ENCODE measurements at places on chromosomes 1 and 21.

GRCh38 chr1:27301052-27301422 lies 20.9 kb upstream of the TMEM222 start:
- DNase-seq, result peak; percentile 39

DNA sequence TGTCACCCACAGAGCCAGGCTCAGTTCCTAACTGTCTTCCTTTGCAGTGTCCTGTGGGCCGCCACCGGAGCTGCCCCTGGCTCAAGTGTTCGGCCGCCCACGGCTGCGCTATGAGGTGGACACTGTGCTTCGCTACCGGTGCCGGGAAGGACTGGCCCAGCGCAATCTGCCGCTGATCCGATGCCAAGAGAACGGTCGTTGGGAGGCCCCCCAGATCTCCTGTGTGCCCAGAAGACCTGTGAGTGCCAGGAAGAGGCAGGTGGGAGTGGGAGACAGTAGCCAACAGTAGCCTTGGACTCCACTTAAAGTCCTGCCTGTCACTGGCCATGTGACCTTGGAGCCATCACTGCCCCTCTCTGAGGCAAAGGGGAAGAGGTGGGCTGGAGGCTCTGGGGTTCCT lies 16.6 kb downstream of the BCAN start:
- DNase-seq, result no peak

DNA sequence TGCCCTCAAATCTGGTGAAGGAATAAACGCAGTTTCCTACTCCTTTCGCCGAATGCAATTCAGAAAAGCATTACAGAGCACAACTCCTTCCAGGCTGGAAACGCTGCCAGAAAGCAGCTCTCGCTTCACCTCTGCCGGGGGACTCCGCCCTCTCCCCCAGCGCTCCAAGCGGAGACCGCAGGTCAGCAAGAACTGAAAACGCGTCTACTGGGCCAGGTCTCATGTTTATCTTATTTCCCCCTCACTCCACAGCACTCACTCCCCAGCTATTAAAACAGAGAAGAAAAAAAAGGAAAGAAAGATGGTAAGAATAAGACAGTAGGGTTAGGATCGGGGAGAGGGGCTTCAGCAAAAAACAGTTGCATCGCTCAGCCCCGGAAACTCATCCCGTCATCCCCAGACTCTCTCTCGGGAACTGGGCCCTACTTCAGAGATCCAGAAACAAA lies 833 bp upstream of the RCOR3 start:
- DNase-seq, result peak; percentile 17

DNA sequence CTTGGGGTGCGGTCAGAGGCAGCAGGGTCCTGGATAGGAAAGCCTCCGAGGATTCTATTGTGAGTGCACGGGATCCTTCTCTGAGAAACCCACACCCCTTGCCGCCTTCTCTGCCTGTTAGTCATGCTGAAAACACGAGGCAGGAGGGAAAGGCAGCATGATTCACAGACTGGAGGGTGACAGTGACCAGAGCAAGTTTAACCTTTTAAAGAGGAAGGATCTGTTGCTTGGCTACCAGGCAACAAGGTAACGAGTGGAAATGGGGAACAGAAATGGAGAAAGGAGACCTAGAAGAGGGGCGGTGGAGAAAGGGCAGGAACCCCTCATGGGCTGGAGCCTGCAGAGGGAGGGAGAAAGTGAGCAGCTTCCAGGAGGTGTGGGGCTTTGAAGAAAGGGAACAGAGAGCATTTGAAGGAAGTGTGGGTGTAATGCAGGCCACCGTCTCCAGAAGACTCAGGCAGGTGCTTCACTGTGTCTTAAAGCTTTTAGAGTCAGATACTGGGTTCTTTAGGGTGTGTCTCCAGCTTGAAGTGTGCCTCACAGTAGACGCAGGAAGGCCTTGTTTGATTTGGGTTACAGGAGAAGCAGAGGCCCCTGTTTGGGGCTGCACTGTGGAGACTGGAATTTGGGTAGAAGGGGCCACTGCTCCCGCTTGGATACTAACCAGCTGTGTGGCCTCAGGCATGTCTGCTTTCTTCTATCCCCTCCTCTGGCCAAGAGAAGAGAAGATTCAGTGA lies 19.1 kb downstream of the OPTC start:
- no peak for DNase-seq

- DNase-seq, result no peak
Measured at GRCh38 chr1:166859597-166859996, 16.5 kb downstream of the TADA1 start.

DNA sequence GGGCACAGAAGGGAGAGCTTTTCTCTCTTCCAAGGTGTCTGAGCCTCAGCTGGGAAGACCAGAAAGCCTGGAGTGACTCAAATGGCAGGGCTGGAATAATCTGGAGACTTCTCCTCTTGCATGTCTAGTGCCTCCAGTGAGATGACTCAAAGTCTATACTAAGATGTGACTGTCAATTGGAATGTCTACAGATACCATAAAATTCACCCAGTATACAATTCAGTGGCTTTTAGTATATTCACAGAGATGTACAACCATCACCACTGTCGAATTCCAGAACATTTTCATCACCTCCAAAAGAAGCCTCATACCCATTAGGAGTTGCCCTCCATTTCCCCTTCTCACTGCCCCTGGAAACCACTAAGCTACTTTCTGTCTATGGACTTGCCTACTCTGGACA lies 47.9 kb upstream of the CNN3 start:
- no peak for DNase-seq

DNA sequence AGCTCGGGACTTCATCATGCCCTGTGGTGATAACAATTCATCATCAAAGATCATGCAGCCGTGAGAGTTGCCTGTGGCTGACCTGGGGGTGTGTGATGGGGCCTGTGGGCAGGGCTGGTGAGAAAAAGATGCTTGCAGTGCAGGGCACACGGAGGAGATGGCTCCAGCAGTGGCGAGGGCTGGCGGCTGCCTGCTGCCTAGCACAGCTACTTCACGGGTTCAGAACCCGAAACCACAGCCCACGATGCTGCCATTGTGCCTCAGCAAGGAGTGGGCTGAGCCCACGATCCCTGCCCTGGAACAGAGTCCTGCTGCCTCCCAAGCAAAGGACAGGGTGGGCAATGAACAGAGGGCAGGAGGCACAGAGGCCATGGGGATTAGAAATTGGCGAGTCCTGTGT lies 631 bp upstream of the KRTAP10-9 start:
- no peak for DNase-seq

DNA sequence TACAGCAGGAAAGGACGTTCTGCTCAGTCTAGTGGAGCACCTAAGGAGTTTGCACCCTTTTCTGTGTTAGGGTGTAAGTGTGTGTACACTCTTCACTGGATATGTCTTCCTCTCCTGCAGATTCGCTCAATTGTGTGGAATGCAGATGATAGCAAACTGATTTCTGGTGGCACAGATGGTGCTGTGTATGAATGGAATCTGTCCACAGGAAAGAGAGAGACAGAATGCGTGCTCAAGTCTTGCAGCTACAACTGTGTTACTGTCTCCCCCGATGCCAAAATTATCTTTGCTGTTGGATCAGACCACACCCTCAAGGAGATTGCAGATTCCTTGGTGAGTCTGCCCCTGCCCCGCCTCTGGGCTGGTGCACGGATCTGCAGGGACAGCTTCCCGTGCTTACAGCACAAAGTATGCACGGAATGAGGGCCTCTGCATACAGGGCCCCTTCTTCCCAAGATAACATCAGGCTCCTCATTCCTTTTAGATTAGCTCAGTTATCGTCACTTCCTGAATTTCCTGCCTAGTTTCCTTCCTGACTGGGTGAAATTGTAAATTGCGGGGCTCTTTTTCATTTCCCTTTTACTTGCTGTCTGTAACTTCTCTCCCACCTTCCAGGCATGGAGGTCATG lies 34.6 kb downstream of the CFAP57 start:
- no peak for DNase-seq

- DNase-seq, result no peak
Measured at GRCh38 chr1:85019994-85020393, 23.1 kb upstream of the MCOLN2 start.
